ENCODE measurements at places on chromosomes 6 and 20.

DNA sequence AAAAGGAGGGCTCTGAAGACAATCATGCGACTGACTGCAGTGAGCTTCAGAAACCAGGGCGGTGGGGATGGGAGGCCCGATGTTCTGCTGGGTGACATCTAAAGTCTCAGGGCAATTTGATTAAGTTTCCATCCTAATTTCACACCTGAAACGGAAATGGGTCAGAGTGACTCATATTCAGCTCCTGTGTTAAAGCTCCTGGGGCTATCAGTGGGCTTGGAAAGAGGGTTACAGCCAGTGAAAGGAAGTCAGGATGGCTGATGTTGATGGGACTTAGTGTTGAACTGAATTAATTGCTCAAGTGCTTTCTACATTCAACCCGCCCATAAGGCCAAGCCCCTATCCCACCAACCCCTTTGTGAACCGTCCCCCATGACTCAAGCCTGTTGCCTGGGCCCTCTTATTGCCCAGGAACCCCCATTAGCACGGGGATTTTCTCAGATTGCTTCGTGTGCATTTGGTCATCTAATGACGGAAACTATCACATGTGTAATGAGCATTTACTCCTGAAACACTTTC, 47.1 kb upstream of the TBC1D7 start:
- DNase-seq, result peak; percentile 37

- DNase-seq, result no peak
These were observed 494.7 kb downstream of the CD83 start for GRCh38 chr6:14612016-14612980.

DNA sequence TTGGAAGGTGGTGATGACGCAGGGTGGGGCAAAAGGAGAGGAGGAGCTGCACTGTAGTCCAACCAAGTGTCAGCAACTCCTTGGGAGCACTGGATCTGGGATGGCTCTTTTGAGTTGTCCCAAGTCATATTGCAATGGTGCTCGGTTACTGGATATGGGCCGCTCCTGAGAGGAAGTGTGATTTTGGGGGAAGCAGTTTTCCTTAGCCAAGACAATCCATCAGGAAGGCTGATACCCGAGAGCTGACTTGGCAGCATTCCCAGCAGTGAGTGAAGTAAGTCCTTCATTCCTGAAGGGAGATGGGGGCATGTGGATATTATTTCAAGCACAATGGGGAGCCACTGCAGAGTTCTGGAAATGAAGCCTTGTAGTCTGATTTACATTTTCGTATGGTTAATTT, 354.1 kb downstream of the RFPL4B start:
- DNase-seq, result no peak

GRCh38 chr6:17086469-17086868, 15.4 kb upstream of the STMND1 start:
- no peak for DNase-seq

GRCh38 chr6:44105993-44106740, 21.1 kb downstream of the MRPL14 start:
- DNase-seq, result no peak

- DNase-seq, result no peak
These were observed 61.3 kb upstream of the IYD start for GRCh38 chr6:150307520-150307919.

DNA sequence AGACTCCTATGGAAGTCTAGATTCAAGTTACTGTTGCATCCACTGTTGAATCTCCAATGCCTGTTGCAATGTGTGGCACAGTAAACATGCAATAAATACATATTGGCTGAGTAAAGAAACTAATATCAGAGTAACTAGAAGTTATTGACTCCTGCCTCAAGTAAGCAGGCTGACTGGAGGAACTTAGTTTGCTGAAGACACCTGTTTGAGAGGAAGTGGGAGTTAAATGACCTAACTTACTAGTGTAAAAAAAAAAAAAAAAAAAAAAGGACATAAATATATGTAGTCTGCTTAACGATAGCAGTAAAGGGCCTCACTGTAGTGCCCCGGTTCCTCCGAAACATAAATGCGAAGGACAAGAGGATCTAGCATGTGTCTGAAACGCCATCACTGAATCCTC, 249.8 kb upstream of the PRDM1 start:
- DNase-seq, result no peak

DNA sequence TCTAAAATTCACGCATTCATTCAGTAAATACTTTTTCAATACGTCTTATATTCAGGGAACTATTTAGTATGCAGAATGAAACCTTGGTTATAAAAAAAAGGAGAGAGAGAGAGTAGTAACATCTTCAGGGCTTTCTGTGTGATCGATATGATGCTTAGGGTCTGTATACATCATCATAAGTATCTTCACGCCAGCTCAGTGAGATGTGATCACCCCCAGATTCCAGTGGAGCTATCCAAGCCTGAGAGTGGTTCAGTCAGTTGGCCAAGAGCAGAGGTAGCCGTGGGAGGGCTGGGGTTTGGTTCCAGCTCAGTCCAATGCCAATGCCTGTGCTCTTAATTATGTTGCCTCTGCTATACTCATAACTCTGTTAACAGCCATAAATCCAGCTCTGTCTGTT, 8.6 kb downstream of the CD83 start:
- no peak for DNase-seq

DNA sequence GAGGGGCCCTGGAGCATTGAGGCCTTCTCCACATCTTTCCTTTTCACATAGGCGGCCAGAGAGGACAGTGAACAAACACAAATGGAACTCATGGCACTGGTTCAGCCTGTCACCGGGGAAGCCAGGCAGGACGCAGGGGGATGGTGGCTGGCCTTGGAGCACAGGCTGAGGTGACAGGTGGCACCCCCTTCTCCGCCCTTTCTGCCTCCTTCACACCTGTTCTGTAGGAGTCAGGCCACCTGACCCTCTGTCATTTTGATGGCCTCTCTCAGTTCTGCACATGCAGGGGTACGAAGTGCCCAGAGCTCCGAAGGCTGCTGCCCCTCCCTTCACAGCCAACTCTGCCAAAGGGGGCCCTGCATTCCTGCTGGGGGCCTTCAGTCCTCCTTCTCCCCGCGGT, 60.8 kb downstream of the CD40 start:
- no peak for DNase-seq

- no peak for DNase-seq
These were observed 21.1 kb downstream of the GCNT2 start for GRCh38 chr6:10542213-10542612.

DNA sequence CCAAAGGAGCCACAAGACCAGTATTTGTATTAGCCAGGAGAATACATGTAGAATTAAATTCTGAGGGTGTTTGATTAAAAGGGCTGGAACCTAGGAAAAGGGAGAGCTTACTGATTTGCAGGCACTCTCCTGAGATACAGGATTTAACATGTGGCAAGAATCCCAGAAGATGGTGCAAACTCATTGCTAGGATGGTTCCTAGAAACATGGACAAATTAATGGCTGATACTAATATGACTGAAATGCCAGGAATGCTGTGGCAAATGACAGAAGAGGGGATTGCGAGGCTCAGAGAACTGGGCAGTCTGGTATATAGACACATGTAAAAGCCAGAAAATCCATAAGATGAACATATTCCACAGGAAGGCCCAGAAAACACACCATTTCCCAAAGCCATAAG, 118.1 kb downstream of the RWDD2A start:
- DNase-seq, result no peak

GRCh38 chr6:135257631-135258405, 76.7 kb downstream of the MYB start:
- no peak for DNase-seq

DNA sequence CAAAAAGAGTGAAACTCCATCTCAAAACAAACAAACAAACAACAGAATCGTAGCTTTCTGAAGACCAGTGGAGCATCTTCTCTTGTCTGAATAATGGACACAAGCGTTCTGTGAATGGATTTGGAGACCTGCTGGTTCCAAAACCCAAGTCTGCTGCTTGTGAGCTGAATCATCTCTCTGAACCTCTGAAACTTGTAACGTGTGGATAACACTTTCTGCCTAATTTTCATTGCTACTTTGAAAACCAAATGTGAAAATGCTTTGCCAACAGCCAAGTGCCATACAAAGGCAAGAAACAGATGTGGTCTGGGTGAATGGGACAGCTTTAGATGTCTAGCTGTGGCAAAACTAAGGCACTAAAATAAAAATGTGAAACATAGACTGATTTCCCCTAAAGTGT, 44.3 kb downstream of the PHACTR1 start:
- no peak for DNase-seq

DNA sequence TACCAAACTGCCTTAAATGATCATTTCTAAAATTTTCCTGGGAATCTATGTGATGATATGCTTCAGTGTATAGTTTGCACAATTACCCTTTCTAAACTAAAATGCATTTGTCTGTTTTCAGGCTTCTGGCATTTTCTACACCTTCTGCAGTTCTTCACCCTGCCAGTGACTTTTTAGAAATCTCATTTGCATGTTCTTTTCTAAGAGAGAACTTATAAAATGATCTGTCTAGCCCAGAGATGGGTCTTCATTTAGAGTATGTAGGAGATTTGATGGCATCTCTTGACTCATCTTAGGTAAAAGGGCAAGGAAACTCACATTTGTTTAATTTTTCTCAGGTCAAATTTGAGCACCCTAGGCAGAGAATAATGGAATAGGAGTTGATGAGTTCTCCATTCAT, 17.8 kb downstream of the NCOA7 start:
- DNase-seq, result no peak

- no peak for DNase-seq
These were observed 1.0 kb downstream of the TSHZ2 start for GRCh38 chr20:52972965-52973819.

Measured in GM12892 (cell line).